ENCODE measurements at places on chromosomes 4 and X.

DNA sequence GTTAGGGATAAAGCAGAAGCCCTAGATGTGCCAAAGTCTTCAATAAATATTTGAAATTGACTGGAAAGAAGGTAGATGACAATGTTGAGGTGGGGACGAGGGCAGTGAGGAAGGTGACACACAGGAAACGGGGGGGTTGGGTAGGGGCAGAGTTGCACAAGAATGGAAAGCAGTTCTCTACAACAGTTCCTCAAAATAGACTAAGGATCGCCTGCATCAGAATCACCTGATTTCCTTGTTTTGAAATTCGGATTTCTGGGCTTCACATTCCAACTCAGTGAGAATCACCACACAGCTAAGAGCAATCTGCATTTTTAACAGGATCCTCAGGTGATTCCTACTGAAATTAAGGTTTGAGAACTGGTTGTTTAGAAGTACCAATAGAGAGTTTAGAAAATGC, 70.6 kb downstream of the ARFIP1 start:
- peak; percentile 32 for DNase-seq

DNA sequence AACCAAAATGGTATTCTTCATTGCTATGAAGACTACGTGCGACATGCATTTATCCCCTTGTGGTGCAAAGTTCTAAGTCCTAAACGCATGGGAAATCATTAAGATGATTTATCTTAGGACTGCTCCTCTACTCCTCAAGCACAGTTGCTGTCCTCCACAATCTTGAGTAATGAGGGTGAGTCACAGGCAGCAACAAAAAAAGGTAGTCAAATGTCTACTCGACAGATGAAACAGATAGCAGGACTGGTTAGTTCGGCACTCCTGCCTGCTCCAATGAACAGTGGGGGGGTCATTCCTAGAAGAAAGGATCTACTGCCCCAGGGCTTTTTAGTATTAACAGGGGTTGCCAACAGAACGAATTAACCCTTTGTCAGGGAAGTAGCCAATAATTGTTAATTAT, 233.7 kb upstream of the FGF13 start:
- DNase-seq: no peak

- peak; percentile 17 for DNase-seq
Measured at GRCh38 chr4:17613761-17614415, 553 bp upstream of the MED28 start.

GRCh38 chrX:12065251-12065650, 73.0 kb upstream of the FRMPD4 start:
- DNase-seq: no peak

DNA sequence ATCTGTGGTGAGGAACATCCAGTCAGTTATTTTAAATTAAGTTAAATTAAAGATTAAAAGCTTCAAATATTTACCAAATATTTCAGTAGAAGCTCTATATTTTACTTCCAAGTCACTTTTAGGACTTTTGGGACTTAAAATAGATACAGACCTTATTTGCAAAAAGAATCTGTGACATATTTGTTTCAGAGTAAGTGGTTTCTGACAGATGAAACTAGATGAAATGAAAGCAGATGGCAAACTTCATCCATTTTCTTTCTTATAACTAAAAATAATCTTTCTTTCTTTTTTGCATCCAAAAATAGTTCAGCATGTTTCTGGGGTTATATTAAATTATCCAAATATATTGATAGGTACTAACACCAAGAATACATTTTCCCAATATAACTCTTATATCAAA, 6.6 kb upstream of the UTP3 start:
- no peak for DNase-seq

DNA sequence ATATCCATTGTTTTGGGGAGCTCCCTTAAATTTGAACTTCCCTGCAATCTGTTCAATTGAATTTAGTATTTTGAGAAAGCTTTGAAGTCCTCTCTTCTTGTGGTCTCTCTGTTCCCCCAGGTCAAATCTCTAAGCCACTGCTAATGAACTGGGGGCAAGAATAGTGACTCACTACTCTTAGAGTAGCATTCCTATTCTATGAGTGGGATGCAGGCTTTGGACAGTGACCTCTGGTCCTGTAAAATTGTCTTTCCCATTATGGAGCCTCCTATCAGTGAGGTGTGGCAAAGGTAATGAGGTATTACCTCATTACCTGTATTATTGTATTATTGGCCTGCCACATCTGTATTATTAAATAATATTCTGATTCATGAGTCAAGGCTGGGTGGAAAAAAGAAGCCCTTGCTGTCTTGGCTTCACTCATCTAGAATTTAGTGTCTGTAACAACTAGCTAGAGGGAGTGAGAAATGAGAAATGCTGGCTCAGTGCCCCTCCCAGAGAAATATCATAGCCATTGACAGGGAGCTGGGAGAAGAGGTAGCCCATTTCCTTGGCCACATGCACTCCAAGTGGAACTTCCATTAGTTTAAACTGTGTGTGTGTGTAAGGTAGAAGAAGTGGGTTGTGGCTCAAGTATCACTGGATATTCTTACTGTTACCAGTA, 393.9 kb upstream of the CTSO start:
- DNase-seq: no peak

GRCh38 chrX:13078739-13079444, 34.5 kb upstream of the FAM9C start:
- DNase-seq: peak; percentile 14

GRCh38 chr4:148052448-148052847, 320.6 kb downstream of the ARHGAP10 start:
- DNase-seq: peak; percentile 76

DNA sequence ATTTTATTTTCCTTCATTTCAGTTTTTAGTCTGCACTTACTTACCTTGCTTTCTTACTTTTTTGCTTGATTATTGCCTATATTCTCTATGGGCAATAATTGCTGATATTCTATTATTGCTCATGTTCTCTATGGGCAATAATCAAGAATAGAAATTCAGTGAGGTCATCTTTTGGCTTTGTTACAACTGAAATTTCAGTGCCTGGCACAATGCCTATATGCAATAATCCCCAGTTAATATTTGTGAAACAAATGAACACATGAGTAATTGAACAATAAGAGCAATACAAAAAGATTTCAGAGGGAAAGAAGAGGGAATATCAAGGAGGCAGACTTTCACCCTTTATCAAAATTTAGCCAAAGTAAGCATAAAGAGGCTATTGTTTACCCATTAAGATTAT, 48.6 kb upstream of the ARSJ start:
- DNase-seq: no peak

DNA sequence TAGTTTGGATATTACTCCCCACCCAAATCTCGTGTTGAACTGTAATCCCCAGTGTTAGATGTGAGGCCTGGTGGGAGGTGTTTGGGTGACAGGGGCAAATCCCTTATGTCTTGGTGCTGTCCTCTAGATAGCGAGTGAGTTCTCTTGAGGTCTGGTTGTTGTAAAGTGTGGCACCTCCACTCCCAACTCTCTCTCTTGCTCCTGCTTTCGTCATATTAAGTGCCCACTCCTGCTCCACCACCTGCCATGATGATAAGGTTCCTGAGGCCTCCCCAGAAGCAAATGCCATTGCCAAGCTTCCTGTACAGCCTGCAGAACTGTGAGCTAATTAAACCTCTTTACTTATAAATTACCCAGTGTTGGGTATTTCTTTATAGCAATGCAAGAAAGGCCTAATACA, 944.3 kb downstream of the ADGRL3 start:
- no peak for DNase-seq

- DNase-seq: no peak
Measured at GRCh38 chr4:6194458-6195195, 5.7 kb downstream of the JAKMIP1 start.

GRCh38 chrX:154142950-154143745, 895 bp upstream of the OPN1LW start:
- no peak for DNase-seq

DNA sequence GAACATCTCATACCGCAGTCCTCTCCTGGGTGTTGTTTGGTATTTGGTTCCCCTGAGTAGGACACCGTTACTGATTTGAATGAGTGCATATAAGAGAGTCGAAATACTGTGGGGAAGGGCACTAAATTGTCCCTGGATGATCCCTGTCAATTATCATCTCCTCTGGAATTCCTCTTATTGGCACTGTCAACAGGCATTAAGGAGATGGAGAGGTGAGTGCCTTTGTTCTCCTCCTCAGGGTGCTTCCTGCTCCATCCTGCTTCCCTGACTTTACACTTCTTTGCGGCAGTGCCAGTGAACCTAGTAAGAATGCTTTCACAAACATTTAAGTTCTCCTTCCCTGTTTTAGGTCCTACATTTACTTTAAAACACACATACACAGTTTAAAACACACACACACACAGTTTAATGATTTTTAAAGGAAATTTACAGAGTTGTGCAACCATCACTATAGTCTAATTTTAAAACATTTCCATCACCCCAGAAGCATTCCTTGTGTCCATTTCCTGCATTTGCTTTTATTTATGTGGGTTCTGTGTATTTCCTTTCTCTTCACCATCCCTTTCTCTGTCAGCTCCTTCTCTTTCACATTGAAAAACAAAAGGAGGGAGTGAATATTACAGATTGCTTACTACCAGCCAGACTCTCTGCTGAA, 20.9 kb upstream of the ZRSR2 start:
- no peak for DNase-seq

- DNase-seq: no peak
Measured at GRCh38 chr4:164056426-164057142, 562.1 kb downstream of the TMA16 start.

DNA sequence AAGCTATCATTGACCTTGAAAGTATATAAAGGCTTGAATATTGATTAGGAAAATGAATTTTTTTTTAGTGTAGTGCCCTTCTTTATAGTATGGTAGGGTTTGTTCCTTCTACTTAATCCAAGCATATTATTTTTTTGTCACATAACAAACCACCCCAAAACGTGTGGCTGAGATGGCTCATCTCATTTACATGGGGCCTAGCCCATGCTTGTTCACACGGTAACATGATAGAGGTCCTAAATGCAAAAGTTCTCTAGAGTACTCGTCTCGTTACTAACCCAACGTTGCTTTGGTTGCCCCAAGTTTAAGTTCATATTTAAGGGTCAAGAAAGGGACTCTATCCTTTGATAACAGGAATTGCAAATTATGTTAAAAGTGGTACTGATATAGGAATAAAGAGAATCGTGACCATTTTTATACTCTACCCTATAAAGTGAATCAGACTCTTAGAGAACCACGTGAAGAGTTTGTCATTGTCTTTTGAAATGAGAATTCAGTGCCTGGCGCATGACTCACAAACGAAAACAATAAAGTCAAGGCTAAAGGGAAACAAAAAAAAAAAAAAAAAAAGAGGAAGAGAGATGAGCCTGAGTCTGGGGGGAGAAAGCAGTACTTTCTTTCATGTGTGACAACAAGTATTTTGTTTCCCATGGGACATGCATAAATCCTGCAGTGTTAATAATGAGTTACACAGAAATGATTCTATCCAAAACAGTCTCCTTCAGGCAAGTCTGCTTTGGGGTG, 402.8 kb upstream of the NWD2 start:
- no peak for DNase-seq

DNA sequence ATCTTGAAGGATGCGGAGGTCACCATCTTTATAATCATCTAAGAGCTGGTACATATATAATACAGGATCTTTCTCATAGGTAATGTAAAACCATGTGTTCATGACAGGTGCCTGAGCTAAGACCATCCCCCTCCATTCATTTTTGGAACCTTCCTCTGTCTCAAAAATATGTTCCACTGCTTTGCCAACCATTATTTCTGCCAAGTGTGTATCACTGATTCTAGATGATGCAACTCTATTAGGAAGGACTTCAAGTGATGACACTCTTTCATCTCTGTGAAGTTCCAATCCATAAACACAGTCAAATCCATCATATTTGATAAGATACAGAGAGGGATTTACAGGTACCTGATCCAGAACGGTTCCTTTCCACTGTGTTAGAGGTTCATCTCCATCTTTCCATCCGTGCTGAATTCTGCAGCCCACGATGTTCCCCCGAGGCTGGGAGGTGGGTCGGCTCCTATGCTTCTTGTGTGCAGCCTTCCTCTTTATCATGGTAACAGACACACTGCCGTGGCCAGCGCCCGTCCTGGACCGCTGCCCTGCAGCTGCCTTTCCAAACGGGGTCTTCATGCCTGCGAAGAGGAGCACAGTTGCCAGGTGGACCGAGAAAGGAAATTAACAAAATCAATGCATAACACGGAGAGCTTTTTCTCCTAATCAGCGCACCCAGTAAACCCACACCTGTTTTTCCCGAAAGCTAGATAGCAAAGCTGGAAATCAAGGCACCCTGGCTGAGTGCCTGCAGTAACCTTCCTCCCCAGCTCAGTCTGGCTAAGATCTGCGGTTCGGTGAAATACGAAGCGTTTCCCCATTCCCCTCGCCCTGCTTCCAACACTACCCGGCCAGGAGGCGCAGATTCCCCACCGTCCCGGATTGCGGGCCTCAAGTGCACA, 718 bp downstream of the SPIN3 start:
- DNase-seq: no peak

GRCh38 chrX:15606136-15606535, 5.4 kb upstream of the ACE2 start:
- DNase-seq: no peak

DNA sequence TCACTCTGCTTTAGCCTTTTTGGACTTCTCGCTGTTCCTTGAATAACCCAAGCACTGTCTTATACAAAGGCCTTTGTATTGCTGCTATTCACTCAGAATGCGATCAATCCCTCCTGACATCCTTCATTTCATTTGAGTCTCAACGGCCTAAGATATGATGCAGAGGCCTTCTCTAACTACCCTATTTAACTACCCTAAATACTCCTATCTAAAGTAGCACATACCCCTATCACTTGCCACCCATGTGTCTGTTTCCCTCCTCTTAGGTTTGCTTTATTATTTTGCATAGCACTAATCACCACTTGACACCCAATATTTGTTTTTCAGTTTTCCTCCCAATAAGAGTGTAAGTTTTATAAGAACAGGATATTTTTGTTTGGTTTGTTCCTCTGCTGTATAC, 42.3 kb upstream of the ACSL4 start:
- DNase-seq: no peak

DNA sequence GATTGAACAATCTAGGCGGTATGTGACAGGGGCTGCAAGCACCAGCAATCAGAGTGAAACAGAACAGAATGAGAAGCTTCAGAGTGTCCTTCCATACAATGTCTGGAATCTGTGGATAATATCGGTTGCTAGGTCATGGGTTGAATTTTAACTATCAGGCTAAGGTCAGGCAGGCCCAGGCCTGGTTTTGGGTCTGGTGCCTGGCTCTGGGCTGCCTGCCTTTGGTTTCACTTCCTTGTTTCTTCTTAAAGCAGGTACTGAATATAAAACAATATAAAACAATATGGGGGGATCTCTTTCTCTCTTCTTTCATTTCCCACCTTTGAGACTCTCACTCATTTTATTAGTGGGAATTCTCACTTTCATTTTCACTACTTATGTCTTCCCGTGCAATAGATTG, 962.0 kb downstream of the CCSER1 start:
- DNase-seq: no peak

DNA sequence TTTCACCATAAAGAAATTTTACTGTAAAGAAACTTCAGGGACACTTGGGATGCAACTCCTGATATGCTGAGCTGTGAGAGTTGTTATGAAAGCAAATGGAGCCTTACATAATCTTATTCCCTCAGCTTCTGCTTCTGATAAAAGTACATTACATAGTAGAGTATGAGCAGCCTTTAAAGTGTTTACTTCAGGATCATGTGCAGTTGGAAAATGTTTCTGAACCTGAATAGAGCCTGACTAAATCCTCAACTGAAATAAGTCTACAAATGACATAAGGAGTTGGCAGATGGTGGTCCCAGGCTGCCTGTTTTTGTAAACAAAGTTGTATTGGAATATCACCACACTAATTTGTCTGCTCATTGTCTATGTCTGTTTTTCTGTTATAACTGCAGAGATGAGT, 19.3 kb downstream of the RASSF6 start:
- DNase-seq: no peak

GRCh38 chrX:53347948-53348347, 66.6 kb upstream of the IQSEC2 start:
- DNase-seq: no peak
